Esophagus squamous epithelium (tissue), 5 donors: ENCODE measurements at places on chromosomes 5 and 9. TPM values are rescaled to one million over a fixed set of nuclear protein-coding genes. Genes with fewer than 3 reads are reported as not detected.

SMIM32 gene
- total RNA-seq = not detected

F12 gene
- total RNA-seq = 10.7 TPM

ADAMTSL1 gene
- 1.2 TPM for total RNA-seq

TARS1 gene
- total RNA-seq = 66.6 TPM

MACIR gene
- 4.3 TPM for total RNA-seq

LCN10 gene
- 1.7 TPM for total RNA-seq

COL15A1 gene
- total RNA-seq = 8.9 TPM

FABP6 gene
- total RNA-seq = 7.2 TPM

EPB41L4A gene
- 25.9 TPM for total RNA-seq

IRGM gene
- total RNA-seq = not detected

PCDHA1 gene
- not detected for total RNA-seq

CCL21 gene
- 18.8 TPM for total RNA-seq

RASGEF1C gene
- not detected for total RNA-seq

LCN1 gene
- not detected for total RNA-seq

PCDHGA10 gene
- 8.0 TPM for total RNA-seq

LHX3 gene
- total RNA-seq = not detected

IFNB1 gene
- total RNA-seq = not detected

MED7 gene
- 4.7 TPM for total RNA-seq

KCNMB1 gene
- 0.38 TPM for total RNA-seq

TPPP gene
- total RNA-seq = 5.5 TPM

SLC6A7 gene
- total RNA-seq = not detected

SHOC1 gene
- 0.15 TPM for total RNA-seq

ADRB2 gene
- total RNA-seq = 10.2 TPM

TEX48 gene
- total RNA-seq = not detected

LRRC19 gene
- not detected for total RNA-seq

APBA1 gene
- total RNA-seq = 1.3 TPM

OBP2B gene
- total RNA-seq = not detected

PCSK1 gene
- 0.19 TPM for total RNA-seq

C9orf153 gene
- not detected for total RNA-seq

RNF20 gene
- 19.9 TPM for total RNA-seq

SPATA31D4 gene
- not detected for total RNA-seq

TMEM215 gene
- total RNA-seq = not detected
